Activated T-helper 17 cell treated with anti-CD3 and anti-CD28 coated beads, Interleukin-2, amount 50 U/mL, for 72 hours (primary cell): ENCODE measurements at places on chromosomes 16 and 17. TPM values are rescaled to one million over a fixed set of nuclear protein-coding genes. Genes with fewer than 3 reads are reported as not detected.

DNA sequence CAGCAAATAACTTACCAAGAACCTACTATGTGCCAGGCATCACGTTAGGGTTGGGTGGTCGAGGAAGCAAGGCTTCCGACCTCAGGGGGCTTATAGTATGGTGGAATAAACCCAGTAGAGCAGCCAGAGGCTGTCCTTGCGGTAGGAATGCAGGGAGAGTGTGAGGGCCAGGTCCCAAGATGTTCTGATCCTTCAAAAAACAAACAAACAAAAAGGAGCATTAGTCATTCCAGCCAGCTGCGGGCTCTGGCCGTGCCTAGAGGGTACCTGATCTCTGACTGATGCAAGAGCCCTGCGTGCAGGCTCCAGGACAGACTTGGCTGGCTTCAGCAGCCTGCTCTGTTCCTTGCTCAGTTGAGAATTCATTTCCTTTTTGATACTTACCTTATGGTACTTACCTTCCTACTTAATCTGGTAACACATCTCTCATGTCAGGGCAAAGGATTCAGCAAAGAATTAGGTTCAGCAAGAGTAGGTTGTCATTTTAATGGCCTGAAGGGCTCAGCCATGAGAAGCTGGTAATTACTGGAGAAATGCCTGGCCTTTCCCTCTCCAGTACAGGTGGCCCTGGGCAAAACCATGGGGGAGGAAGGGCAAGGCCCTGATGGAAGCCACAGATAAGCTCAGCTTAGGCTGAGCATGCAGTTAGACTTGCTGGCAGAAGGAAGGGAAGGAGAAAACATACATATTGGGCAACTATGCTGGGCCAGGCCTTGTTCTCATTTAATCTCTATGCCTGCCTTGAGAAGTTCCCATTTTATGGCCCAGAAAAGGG is 18.4 kb downstream of the CYB5D2 start:
- ATAC-seq: no peak

DNA sequence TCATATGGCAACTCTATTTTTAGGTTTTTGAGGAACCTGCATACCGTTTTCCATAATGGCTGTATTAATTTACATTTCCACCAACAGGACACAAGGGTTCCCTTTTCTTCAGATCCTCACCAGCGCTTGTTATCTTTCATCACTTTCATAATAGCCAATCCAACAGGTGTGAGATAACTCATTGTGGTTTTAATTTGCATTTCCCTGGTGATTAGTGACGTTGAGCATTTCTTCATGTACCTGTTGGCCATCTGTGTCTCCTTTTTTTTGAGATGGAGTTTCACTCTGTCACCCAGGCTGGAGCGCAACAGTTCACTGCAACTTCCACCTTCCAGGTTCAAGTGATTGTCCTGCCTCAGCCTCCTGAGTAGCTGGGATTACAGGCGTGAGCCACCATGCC is 36.2 kb upstream of the ABCC3 start:
- no peak for ATAC-seq

GRCh38 chr17:82314727-82315605 is 2.4 kb downstream of the CD7 start:
- ATAC-seq: no peak

DNA sequence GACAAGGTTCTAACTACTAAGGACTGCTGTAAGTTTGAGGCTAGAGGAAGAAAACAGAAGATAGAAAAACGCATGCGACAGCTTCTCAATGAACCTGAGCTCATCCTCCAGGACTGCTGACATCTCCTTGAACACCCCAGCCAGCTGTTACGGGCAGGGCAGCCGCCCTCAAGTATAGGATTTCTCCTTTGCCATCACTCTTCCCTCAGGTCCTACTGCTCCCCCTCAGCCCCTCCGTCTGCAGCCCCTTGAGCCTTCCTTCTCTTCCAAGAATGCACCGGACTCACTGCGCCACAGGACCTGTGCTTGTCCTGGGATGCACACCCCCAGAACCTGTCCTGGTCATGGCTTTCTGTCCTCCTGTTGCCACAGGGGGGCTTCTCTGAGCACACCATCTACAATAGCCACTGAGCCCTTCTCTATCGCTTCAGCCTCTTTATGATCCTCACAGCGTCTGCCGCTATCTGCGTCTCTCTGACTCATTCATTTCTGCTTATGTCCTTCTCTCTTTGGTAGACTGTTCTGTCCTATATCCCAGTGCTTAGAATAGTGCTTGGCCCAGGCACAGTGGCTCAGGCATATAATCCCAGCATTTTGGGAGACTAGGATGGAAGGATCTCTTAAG is 15.7 kb upstream of the XYLT2 start:
- no peak for ATAC-seq

SLFN14 gene
- total RNA-seq: 0.08 TPM

- ATAC-seq: no peak
These were observed 37.0 kb downstream of the FBXL20 start for GRCh38 chr17:39364236-39365025.
